ENCODE measurements at places on chromosomes 7 and 10.

DNA sequence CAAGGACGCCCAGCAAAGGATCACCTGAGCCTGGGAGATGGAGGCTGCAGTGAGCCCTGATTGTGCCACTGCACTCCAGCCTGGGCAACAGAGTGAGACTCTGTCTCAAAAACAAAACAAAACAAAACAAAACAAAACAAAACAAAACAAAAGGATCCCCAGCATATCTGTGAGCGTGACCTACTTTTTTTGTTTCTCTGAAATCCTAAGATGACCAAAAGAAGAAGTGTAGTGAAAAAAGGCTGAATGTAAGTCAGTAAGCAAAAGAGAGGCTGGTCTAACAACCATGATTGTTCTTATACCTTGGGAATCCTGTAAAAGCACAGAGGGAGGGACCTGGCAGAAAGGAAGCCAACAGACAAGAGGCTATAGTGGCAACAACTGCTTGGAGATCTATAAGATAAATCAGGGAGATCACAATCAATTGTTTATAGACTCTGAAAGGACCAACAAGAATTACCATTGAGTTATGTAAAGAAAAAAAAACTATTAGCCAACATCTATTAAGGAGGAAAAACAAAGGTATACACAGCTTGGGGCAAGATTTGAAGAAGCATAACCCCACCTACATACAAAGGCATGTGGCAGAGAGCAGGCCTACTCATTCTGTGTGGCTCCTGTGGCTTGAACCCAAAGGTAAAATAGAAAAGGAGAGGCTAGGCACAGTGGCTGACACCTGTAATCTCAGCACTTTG, 255.2 kb upstream of the KLF14 start:
- DNase-seq = no peak

DNA sequence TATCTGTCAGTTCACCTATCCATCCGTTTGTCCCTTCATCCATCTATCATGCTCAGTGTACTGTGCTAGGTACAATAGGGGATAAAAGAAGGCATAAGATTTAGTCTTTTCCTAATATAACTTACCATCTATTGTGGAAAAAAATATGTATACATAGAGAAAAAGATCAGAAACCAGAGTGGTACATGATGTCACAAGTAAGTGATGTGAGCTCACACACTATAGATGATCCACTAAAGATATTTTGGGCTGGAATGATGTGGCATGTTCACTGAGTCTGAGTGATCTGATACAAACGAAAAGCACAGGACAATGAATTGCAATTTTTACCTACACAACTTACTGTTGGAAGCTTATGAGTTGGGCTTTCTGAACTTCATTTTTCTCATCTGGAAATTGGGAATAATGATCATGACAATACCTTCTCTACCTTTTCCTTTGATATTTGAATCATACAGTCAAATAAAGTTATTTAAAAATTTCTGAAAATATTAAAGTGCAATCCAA, 2.7 kb upstream of the TFAM start:
- no peak for DNase-seq

DNA sequence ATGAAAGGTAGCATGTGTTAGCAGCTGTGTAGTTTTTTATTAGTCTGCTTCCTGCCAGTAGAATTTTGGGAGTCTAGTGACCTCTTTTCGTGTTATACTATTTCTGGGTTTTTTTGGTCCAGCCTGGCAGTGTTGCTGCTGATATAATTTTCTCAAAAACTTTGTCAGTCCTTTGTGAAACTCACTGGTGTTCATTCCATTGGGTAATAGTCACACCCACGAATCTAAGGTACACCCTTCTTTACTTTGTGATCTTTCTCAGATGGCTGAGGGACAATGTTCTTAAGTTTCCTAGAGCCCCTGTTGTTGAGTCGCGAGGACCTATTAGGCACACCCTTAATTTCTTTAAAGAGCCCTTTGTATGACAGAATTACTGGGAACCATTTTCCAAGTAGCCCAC, 52.3 kb downstream of the TPST1 start:
- no peak for DNase-seq

GRCh38 chr10:114925587-114926586, 12.1 kb upstream of the TRUB1 start:
- no peak for DNase-seq

DNA sequence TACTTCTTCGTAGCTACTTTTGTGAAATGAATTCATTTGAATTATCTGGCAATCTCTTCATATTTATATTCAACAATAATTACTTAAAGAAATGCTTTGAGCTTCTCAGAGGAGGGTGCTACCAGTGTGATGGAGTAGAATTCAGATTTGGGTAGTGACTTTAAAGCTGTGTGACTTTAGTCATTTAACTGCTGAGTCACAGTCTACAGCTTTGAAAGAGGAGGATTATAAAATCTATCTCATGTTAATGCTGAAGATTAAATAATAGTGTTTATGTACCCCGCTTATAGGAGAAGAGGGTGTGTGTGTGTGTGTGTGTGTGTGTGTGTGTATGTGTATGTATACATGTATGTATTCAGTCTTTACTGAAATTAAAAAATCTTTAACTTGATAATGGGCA, 68.2 kb downstream of the CFTR start:
- DNase-seq = no peak

DNA sequence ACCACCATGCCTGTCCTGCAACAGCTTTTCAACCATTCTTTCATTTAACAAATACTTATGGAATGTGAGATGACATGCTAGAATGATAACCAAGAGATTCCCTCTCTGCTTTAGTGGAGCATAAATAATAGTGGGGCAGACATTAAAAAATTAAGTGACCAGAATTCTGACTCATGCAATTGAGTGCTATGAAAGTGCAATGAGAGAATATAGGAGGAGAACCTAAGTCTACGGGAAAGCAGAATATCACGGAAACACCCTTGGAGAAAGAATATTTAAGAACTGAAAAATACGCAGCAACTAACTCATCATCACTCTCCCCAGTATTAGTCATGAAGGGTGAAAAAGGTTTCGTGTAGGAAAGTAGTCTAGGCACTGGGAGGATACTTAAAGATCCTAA, 7.1 kb downstream of the KIF5B start:
- no peak for DNase-seq

DNA sequence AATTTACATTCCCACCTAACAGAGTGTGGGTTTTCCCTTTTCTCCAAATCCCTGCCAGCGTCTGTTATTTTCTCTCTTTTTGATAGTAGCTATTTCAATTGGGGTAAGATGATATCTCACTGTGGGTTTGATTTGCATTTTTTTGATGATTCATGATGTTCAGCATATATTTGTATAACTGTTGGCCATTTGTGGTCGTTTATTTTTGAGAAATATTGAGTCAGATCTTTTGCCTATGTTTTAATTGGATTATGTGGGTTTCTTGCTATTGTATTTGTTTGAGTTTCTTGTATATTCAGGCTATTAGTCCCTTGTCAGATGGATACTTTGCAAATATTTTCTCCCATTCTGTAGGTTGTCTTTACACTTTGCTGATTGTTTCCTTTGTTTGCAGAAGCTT, 193.8 kb downstream of the ABCA13 start:
- no peak for DNase-seq

GRCh38 chr10:15802375-15802949, 57.8 kb downstream of the MINDY3 start:
- no peak for DNase-seq

- no peak for DNase-seq
Measured at GRCh38 chr7:80635533-80635932, 2.9 kb upstream of the CD36 start.

DNA sequence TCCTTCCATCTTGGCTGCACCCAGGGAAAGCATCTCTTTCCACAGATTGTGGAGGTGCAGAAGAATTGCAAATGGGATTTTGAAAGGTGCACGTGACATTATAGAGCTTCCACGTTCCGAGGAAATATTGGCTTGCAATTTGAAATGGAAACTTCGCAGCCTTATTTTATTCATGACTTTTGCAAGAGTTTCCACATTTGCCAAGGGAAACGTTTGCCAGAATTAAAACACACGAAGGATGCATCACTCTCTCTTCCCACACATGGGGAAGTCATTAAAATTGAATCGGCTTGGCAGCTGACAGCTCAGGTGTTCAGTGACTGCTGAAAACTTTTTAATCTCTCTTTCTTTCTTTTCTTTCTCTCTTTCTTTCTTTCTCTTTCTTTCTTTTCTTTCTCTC, 475.4 kb upstream of the IGFBP3 start:
- DNase-seq = no peak

- no peak for DNase-seq
Measured at GRCh38 chr7:27771111-27771510, 31.1 kb downstream of the TAX1BP1 start.

DNA sequence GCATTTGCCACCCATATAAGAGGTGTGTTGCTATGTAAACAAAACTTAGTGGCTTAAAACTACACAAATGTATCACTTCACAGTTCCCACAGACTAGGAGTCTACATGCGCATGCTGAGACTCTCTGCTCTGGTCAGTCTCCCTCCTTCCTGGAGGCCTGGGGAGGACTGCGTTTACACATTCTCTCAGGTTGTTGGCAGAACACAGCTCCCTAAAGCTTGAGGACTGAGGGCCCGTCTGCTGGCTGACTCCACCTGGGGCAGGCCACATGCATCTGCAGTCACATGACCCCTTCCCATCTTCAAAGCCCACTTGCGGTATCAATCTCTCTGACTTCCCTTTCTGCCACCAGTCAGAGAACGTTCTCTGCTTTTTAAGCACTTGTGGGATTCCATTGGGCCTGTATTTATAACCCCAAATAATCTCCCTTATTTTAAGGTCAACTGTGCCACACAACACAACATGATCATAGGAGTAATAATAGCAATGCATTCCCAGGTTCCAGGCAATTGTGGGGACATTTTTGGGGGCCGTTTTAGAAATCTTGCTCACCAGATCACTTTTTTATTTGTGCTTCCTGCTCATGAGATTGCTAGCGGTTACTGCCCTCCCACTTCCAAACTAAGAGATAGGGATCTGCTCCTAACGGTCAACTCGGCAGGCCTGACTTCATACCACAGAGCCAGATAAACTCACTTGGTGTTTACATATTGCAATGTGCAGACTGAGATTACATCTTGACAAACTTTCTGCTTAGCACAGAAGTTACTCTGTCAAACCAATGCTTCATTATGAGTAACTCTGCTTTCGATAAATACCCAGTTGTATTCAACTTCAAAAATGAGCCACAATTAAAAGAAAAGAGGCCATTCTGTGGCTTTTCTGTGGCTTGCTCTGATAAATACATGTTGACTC, 96.3 kb downstream of the ALOX5 start:
- DNase-seq = peak; percentile 15

DNA sequence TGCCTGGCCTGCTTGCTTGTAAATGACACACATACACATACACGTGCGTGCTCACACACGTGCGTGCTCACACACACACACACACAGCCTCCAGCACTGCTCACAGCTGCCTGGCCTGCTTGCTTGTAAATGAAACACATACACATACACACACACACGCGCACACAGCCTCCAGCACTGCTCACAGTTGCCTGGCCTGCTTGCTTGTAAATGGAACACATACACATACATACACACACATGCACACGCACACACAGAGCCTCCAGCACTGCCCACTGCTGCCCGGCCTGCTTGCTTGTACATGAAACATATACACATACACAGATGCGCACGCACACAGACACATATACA, 397.2 kb downstream of the PLXNA4 start:
- no peak for DNase-seq

DNA sequence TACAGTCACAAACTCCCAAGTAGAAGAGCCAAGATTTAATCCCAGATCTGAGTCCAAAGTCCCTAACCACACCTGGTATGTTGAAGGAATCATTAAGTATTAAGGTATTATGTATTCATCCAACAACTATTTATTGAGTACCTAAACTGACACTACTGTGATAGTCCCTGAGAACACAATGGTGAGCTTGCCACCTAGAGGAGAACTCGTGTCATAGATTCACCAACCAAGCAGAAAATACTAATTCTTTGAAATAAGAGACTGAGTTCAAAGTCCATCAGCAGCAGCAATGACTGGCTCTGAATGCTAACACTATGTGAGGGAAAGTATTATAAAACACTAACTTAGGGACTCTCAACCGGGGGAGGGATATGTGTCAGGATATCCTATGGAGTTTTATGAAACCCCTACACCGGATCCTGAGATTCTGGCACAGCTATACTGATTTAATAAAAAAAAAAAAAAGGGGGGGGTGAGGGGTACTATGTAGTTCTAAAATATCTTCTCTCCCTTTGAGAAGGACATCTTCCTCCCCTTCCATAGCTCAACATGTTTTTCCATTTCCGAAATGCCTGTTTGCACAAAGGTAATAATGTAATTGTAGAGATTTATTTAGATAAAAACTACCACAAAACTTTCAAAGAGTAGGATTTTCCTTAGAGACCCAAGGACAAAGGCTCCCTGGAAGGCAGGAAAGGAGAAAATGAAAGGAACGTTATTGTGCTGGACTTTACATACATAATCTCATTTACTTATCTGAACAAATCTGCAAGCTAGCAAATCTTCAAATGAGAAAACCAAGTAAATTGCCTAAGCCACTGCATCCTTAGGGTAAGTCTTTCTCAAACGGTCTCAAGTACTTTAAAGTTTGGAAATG, 1.6 kb downstream of the NCOA4 start:
- DNase-seq = peak; percentile 23

DNA sequence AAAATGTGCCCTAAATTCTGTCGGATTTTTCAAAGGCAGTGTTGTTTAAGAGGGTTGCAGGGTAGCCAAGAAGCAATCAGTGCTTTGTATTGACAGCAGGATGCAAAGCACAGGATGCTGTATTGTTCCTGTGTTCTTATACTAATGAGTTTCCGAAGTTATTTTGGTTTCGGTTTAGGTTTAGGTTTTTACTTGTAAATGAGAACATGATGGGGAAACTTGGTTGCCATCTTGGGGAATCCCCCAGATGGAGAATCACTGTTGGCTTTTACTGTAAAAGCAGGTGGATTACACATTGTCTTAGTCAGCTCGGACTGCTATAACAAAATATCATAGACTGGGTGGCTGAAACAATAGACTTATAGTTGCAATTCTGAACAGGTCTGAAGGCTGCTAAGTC, 72.1 kb downstream of the INHBA start:
- no peak for DNase-seq

DNA sequence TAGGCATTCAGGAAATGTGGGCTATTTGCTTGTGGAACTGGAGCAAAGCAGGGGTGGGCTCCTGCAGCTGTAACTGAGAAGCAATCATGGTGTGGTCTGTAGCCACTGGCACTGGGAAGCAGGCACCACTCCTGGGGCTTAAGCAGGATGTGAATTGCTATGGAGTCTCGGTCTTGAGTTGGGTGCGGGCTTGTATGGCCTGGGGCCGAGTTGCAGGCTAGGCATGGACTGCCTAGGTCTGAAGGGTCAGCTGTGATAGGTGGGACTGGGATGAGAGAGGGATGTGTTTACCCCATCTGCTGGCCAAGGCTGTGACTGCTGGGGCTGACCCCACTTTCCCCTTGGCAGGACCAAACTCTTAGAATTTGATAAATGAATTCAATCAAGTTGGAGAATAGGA, 43.0 kb downstream of the ADCY1 start:
- no peak for DNase-seq

Data from effector CD4-positive, alpha-beta T cell (primary cell).